Endothelial cell of coronary artery (primary cell): ENCODE measurements at places on chromosomes 3 and 15. TPM values are rescaled to one million over a fixed set of nuclear protein-coding genes. Genes with fewer than 3 reads are reported as not detected.

Gene EIF2A
- 136 and 175 TPM in 2 replicates for total RNA-seq

Gene LNP1
- 0.94 and 0.99 TPM in 2 replicates for total RNA-seq

Gene GALNT15
- 1.2 and 45.6 TPM in 2 replicates for total RNA-seq

Gene CD96
- not detected in 2 replicates for total RNA-seq

Gene RTP3
- total RNA-seq = not detected in 2 replicates

Gene HTR3E
- total RNA-seq = not detected in 2 replicates

Gene TM6SF1
- total RNA-seq = 31.8 and 44.3 TPM in 2 replicates

Gene CHRM5
- under 0.01 TPM in 1 of 2 replicates, not detected in the other for total RNA-seq

Gene KLHL6
- total RNA-seq = 5.9 and 7.5 TPM in 2 replicates

Gene CHRFAM7A
- total RNA-seq = 2.7 and 2.9 TPM in 2 replicates

Gene CAND2
- 1.1 and 3.9 TPM in 2 replicates for total RNA-seq

Gene RPP25
- total RNA-seq = 6.1 and 7.7 TPM in 2 replicates

Gene KIF23
- total RNA-seq = 18.1 and 39.0 TPM in 2 replicates

Gene LRRN1
- not detected in 2 replicates for total RNA-seq

Gene SLC26A6
- 10.6 and 23.9 TPM in 2 replicates for total RNA-seq

Gene FEM1B
- total RNA-seq = 43.6 and 54.9 TPM in 2 replicates

Gene KNSTRN
- total RNA-seq = 30.4 and 47.1 TPM in 2 replicates

Gene SUMF1
- total RNA-seq = 43.0 and 56.0 TPM in 2 replicates

Gene GOLGA6L26
- total RNA-seq = not detected in 2 replicates

Gene TMC3
- total RNA-seq = not detected in 2 replicates

Gene IMPG2
- total RNA-seq = 0.47 and 0.54 TPM in 2 replicates

Gene OR5K2
- not detected in 2 replicates for total RNA-seq

Gene PLA2G4E
- not detected in 2 replicates for total RNA-seq

Gene SPPL2A
- total RNA-seq = 51.1 and 69.5 TPM in 2 replicates

Gene ROBO1
- 22.9 and 23.0 TPM in 2 replicates for total RNA-seq

Gene ALS2CL
- 5.0 and 8.5 TPM in 2 replicates for total RNA-seq

Gene NOX5
- under 0.01 TPM in 1 of 2 replicates, not detected in the other for total RNA-seq

Gene SCG3
- under 0.01 TPM in 1 of 2 replicates, not detected in the other for total RNA-seq

Gene GRAMD2A
- total RNA-seq = under 0.01 and 0.09 TPM in 2 replicates

Gene AADACL2
- not detected in 2 replicates for total RNA-seq

Gene SYNPR
- not detected in 2 replicates for total RNA-seq
